ENCODE measurements at places on chromosomes 3 and 15.

DNA sequence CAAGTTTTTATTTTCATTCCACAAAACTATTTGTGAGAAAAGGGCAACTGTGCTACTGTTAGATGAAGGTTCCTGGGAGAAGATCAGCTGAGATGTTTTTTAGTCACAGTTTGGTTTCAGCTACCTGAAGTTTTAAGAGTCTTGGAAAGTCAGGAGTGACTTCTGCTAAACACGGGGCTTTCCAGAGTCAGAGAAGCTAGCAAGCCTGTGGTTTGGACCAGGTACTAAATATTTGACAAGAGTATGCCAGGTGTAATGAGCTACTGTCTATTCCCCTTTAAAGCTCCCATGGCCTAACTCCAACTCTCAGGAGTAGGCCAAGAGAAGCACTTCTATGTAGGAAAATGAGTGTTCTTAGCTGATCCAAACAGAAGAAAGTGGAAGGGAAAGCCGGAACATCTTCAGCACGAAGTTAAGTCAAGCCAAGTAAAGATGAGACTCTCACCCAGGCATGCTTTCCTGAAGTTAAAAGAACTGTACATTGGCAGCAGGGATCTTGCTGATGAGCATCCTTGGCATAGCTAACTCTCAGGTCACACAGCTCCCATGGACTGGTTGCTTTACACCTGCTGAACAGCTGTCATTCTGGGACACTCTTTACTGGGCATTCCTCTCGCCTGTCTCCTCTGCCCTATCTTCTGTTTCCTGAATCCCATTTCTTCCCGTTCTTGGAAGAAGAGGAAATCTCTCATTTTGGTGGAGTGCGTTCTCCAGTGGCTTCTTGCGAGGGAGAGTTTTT is 22.5 kb downstream of the TM4SF18 start:
- no peak for DNase-seq

- DNase-seq: no peak
Observed at GRCh38 chr15:59339252-59339672, 33.4 kb downstream of the MYO1E start.

GRCh38 chr15:90402223-90402622 is 14.2 kb downstream of the IQGAP1 start:
- no peak for DNase-seq

GRCh38 chr3:138960417-138960852 is 13.4 kb downstream of the FOXL2NB start:
- no peak for DNase-seq

- DNase-seq: no peak
Observed at GRCh38 chr3:120145542-120146285, 51.5 kb upstream of the GSK3B start.

- DNase-seq: no peak
Observed at GRCh38 chr3:35777563-35778554, 138.5 kb downstream of the ARPP21 start.

- DNase-seq: no peak
Observed at GRCh38 chr15:25184356-25185155, 229.8 kb downstream of the SNRPN start.

- DNase-seq: no peak
Observed at GRCh38 chr3:122692674-122693073, 12.0 kb downstream of the PARP14 start.

- no peak for DNase-seq
Observed at GRCh38 chr3:184381261-184382224, 1.7 kb downstream of the CHRD start.

DNA sequence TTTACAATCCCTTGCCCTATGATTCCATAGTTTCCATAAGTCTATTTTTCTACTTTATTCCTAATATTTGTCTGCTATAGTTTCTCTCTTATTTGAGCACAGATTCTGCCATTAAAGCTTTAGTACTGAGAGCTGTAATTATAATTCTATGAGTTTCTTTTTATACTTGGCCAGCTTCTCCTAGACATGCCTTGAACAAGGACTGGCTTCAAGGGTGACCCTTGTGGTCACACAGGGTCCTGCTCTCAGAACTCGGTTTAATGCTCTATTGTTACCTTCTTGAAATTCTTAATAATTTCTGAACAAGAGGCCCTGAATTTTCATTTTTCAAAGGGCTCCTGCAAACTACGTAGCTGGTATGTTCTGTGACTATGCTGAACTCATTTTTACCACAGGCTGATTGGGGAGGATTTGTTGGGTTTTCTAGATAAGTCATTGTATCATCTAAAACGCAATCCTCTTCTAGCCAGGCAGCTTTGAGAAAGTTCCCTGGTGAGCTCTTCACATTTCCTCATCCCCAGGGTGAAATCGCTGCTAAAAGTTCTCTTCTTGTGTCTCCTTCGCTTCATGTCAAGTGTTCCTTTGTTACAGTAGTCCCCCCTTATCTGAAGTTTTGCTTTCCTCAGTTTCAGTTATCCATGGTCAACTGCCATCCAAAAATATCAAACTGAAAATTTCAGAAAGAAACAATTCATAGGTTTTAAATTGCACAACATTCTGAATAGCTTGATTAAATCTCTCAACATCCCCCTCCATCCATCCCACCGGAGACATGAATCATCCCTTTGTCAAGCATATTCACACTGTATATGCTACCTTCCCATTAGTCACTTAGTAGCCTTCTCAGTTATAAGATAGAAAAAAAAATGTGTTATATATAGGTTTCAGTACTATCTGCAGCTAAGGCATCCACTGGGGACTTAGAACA is 12.6 kb upstream of the PLCL2 start:
- no peak for DNase-seq

- DNase-seq: no peak
Observed at GRCh38 chr3:136396916-136397315, 146.8 kb downstream of the PCCB start.

DNA sequence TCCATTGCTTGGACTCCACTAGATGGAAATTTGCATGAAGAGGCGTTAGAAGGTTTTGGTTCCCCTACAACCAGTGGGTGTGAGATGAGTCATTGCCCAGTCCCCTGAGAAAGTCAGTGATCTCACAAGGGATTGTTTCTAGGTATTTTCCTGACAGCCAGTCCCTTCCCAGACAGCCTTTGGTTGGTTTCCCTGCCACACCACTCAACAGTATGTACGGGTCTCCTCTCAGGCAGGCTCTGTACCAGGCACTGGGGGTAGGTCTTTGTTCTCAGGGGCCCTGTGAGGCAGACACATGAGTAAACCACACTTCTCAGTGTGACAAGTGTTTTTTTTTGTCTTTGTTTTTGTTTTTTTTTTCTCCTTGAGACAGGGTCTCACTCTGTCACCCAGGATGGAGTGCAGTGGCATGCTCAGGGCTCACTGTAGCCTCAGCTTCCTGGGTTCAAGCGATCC is 4.0 kb downstream of the LAMP3 start:
- no peak for DNase-seq

- peak; percentile 11 for DNase-seq
Observed at GRCh38 chr3:48466386-48467109, 20.0 kb downstream of the ATRIP start.

DNA sequence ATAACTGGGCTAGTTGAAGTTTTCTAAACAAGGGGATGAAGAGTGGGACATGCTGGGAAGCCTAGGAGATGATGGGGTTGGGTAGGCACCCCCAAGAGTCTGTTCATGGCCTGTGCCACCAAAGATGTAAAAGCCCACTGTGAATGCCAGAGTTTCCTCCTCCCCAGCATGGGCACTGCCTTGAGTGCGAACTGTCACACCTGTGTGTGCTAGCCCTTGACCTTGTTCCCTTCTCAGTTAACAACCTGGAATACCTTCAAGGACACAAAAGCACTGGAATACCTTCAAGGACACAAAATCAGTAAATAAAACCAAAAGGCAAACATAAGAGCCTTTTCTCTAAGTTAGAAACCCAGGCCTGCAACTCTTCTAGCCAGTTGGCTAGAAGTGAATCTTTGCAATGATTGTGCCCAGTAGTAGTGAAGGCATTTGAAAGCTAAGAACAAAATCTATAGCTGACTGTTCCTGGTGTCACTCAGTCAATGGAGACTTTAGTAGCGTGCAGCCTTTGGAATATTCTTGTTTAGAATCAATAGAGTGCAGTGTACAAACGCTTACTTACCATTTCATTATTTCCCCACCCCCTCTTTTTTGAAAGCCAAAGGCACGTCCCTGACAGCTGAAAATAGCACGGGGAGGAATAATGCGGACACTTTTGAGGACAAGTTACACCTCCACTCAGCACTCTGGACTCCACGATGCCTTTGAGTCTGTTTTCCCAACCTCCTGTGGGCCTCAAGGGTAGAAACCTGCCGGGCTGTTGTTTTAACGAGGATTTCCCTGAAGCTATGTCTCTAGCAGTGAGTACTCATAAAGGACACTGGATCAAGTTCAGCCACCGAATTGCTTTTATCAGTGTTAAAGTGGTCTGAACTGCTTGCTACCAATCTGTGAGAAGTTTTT is 24.2 kb downstream of the PSMD6 start:
- DNase-seq: no peak

GRCh38 chr3:4385201-4385600 is 81.9 kb downstream of the SUMF1 start:
- DNase-seq: no peak

DNA sequence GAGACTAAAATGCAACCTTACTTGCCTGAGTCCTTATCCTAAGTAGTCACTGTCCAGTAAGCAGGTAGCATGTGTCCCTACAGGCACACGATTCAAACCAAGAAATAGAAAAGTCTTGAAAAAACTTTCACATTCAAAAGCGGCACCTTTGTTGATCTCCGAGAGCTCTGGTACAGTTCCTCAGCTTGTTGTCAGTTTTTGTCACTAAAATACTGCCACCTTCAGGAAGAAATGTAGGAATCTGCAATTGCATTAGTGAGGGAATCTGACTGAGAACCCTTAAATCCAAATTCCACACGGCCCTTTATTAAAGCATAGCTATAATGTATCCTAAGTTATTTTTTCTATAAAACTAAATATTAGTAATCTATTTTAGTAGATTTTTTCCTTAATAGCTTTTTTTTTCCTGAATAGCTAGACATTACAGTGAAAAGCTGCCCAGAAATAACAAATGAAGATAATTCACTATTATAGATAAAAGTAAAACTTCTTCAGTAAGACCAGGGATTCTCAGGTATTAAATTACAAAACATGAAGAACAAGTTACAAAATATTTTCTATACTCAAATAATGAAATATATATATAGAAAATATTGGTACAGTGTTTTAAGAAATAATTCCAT is 44.0 kb downstream of the CCDC54 start:
- no peak for DNase-seq

DNA sequence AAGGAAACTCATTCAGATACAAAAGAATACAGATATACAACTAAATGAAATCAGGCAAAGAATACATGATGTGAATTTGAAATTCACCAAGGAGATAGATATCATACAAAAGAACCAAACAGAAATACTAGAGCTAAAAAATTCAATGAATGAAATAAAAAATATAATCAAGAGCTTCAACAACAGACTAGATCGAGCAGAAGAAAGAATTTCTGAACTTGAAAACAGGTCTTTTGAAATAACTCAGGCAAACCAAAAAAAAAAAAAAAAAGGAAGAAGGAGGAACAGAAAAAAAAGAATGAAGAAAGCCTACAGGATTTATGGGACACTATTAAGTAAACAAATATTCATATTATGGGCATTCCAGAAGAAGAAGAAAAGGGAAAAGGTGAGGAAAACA is 137.8 kb downstream of the DMXL2 start:
- DNase-seq: no peak

DNA sequence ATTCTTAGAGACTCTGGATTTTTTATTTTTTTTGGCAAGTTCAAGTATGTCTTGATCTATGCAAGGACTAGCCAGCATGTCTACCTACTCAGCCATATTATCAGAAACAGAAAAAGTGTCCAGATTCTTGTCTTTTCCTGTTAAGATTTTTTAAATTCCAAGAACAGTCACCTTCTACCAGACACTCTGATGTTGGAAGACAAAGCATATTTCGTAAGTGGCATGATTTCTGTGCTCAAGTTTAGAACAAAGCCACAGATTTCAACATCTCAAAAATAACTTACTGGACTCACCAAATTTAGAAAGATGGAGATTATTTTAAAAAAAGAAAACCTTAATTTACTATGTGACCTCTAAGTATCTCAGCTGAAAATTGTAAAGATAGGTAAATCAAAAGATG is 61.9 kb downstream of the GOLGA6L7 start:
- no peak for DNase-seq

DNA sequence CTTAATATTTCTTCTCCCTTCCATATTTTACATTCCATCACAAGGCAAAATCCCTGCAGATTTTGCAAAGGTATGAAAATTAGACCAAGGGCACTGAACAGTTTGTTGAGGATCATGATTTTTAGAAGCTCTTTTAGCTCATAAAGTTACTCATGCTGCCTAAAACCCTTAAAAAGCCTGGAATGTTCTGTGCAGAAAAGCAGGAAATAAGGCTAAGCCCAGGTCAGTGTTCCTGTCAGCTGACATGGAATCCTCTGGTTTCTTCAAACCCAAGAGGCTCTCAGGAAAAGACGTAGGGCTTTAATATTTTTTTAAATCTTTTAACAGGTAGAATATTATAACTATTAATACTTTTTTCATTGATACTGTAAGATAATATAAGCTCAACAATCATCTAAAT is 8.2 kb downstream of the CBLB start:
- no peak for DNase-seq

DNA sequence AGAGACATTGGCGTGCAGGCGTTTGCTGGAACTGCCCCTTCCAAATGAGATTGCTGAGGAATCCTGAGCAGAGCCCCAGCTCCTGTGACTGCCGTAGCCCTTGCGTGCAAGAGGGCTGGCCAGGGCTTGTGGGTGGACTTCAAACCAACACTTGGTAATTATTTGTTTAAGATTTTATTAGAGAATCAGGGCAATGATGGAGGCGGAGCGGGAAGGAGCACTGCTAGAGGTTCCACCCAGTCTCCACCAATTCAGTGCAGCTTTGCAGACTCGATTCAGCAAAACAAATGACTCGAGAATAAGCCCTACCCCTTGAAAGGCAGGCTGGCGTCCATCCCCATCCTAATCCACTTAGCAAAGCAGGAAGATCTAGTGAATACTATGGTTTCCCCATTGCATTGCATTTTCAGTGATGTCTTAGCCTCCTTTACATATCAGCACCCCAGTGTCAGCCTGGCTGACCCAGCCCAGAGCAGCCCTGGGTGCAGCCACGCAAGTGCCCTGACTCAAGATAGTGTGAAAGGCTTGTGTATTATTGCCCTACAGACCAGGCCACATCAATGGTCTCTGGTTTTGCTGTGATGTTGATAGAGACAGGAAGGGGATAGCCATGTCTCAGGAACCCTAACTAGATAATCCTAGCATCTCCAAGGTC is 26.0 kb downstream of the GLDN start:
- DNase-seq: no peak

- DNase-seq: no peak
Observed at GRCh38 chr3:127132876-127133275, 60.1 kb upstream of the PRR23E start.

GRCh38 chr3:156761713-156762451 is 64.3 kb upstream of the LEKR1 start:
- DNase-seq: no peak

- DNase-seq: no peak
Observed at GRCh38 chr3:163562625-163563024, 1515.7 kb downstream of the SI start.

All from stimulated activated CD8-positive, alpha-beta memory T cell treated with anti-CD3 and anti-CD28 coated beads, Interleukin-4, amount 100 ng/mL, for 1 hour (primary cell).